ENCODE measurements at places on chromosomes 13 and 19. TPM values are rescaled to one million over a fixed set of nuclear protein-coding genes. Genes with fewer than 3 reads are reported as not detected.

FRY gene
- total RNA-seq: 9.2 TPM

CGB3 gene
- total RNA-seq: not detected

TTYH1 gene
- total RNA-seq: under 0.01 TPM

COL4A1 gene
- total RNA-seq: 20.3 TPM

ZNF28 gene
- 7.3 TPM for total RNA-seq

CEACAM20 gene
- total RNA-seq: not detected

PTH2 gene
- total RNA-seq: not detected

PLEKHA4 gene
- total RNA-seq: 18.6 TPM

ZNF526 gene
- 7.9 TPM for total RNA-seq

CKM gene
- total RNA-seq: not detected

DMKN gene
- total RNA-seq: 6.6 TPM

PRDX2 gene
- total RNA-seq: 210 TPM

FCER2 gene
- not detected for total RNA-seq

ZNF320 gene
- total RNA-seq: 8.0 TPM

NALCN gene
- total RNA-seq: 0.95 TPM

CYP2A6 gene
- total RNA-seq: not detected

SLC27A1 gene
- total RNA-seq: 17.8 TPM

SLC7A1 gene
- total RNA-seq: 7.5 TPM

CFD gene
- total RNA-seq: 362 TPM

FCHO1 gene
- total RNA-seq: 0.16 TPM

SHD gene
- total RNA-seq: not detected

FUT2 gene
- not detected for total RNA-seq

ZNF816 gene
- 8.6 TPM for total RNA-seq

MYO1F gene
- total RNA-seq: 0.47 TPM

PSG1 gene
- total RNA-seq: under 0.01 TPM

KRTDAP gene
- not detected for total RNA-seq

SF3A2 gene
- total RNA-seq: 27.6 TPM

DAND5 gene
- not detected for total RNA-seq

F2RL3 gene
- total RNA-seq: 0.09 TPM

TMEM221 gene
- total RNA-seq: 0.09 TPM

ADGRE3 gene
- not detected for total RNA-seq

ZNF805 gene
- total RNA-seq: 29.2 TPM

CYP2F1 gene
- not detected for total RNA-seq

FBXO27 gene
- 1.9 TPM for total RNA-seq

HS6ST3 gene
- total RNA-seq: under 0.01 TPM

CAB39L gene
- total RNA-seq: 10.7 TPM

ERICH6B gene
- not detected for total RNA-seq

ZNF555 gene
- total RNA-seq: 3.8 TPM

ZNF90 gene
- total RNA-seq: 0.69 TPM

OLFM4 gene
- not detected for total RNA-seq

ZNF534 gene
- 0.17 TPM for total RNA-seq

RNF17 gene
- not detected for total RNA-seq

CD33 gene
- not detected for total RNA-seq

APC2 gene
- total RNA-seq: 0.63 TPM

C19orf47 gene
- 3.9 TPM for total RNA-seq

CYP2S1 gene
- total RNA-seq: 3.3 TPM

VSIG10L gene
- 0.43 TPM for total RNA-seq

PNMA8B gene
- 3.0 TPM for total RNA-seq

FARP1 gene
- 17.0 TPM for total RNA-seq

OR10H1 gene
- total RNA-seq: not detected

ZNF563 gene
- 5.2 TPM for total RNA-seq

OR7A5 gene
- total RNA-seq: not detected

TMEM147 gene
- total RNA-seq: 79.0 TPM

KIRREL2 gene
- not detected for total RNA-seq

FPR1 gene
- not detected for total RNA-seq

KLK7 gene
- total RNA-seq: not detected

SYDE1 gene
- 10.1 TPM for total RNA-seq
